Left renal pelvis (tissue), 4 donors: ENCODE measurements at places on chromosomes 2 and 18.

DNA sequence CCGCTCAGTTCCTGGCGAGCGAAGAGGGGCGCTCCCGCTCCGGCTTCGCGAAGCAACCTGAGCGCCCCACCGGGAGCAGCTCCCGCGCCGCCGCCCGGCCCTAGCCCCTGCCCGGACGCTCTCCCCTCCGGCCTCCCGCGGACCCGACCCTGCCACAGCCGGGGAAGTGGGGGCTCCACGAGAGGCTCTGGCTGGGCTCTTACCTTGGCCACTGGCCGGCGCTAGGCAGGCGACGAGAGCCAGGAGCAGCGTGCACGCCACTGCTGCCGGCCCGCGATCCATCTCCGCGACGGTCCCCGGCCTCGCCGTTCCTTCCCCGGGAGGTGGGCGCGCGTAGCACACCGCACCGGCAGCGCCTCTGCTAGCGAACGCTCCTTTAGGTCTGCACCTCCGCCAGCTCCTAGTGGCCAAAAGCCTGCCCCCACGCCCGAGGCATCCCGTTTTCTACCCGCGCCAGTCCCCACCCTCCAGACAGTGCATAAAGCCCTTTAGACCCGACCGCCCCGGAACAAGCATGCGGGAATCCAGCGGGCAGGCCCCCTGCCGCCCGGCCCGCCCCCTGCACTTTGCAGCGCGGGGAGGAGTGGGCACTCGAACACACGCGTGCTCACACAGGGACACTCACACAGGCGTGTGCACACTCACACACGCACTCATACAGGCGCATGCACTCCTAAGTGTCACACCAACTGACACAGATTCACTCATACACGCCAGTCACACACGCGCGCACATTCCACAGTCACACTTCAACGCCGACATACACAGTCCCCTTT lies at the start of gene LRP2:
TSS of gene LRP2 (minus strand) at position 417 of the 776 bp plus-strand sequence. CDS start at position 282, 135 bp downstream.
- no peak for DNase-seq

DNA sequence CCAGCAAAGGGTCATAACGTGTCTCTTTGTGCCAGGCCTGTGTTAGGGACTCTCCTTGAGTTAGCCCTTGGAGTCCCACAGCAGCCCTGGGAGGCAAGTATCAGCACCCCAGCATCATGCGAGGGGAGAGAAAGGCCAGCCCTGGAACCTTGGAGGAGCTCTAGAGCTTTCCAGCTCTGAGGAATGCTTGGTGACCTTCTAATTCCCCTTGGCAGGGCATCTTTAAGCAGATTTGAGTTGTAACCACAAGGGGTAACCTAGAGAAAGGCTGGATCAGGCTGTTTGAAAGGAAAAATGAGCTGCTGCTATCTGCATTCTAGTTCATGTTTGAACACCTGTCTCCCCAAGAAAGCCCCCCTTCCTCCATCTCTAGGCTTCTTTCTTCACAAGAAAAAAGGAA lies 23.8 kb upstream of the ODC1 start:
- no peak for DNase-seq

GRCh38 chr18:11512096-11513025 lies 97.0 kb upstream of the SLC35G4 start:
- DNase-seq: no peak

- no peak for DNase-seq
Observed at GRCh38 chr2:220096406-220096805, 469.0 kb downstream of the SLC4A3 start.

- no peak for DNase-seq
Observed at GRCh38 chr18:21454725-21455124, 145.8 kb downstream of the ESCO1 start.
